ENCODE measurements at places on chromosomes 5 and 9.

DNA sequence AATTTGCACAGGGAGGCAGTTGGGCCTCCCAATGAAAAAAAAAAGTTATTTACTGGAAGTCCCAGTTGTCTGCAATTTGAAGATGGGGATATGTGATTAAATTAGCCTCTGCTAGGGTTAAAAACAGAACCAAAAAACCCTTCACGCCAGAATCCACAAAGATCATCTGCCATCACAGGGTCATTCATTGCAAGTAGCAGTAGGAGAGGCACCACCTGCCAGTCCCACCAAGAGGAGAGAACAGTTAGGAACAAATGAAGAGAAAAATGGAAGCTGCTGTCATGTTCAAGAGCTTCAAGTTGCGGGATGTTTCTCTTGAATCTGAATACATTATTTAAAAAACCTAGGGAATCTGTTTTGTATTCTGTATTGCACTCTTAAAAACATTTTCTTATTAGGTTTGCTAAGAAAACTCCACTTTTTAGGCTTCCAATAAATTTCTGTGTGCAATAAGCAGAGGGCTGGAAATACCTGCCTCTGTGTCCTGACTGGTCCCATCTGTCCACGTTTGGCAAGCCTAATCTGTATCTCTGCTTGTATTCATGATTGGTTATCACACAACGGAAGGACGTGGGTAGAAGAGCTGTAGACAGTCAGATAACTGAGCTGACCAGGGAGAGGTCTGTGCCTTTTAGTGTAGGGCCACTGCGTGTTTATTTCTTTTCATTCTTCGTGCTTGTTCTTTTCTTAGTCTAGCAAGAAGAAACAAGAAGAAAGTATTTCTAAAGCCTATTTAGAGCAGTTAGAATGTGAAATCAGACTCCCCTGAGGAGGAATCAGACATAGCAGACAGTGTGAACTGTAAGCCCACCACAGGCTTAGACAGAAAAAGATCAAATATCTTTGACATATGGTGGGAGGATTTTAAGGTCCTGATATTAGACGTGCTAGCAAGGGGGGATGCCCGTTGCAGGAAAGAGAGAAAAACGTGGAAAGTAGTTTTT lies 630.6 kb upstream of the SEMA6A start:
- H3K4me1 ChIP-seq, result no peaks in the 10 kb centered on the region
- no peak for DNase-seq
- H3K27me3 ChIP-seq, result no peaks in the 10 kb centered on the region

DNA sequence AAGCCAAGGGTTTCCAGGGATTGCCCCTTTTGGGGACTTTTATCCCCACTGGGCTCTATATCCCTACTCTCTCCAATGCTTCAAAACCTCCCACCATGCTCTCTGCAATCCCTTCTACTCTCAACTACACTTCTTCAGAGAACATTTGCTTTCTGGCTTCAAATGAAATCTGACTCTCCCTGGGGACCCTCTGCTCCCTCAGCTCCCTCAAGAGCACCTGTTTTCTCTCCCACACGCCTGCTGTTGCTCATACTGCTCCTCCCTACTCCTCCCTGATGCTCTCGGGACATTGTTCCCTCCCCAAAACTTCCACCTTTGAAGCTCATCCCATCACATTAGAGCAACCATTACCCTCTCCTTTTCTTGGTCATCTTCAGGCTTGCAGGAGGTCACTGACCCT lies 344.9 kb downstream of the CDK5RAP2 start:
- no peaks in the 10 kb centered on the region for H3K36me3 ChIP-seq
- H3K27me3 ChIP-seq, result no peaks in the 10 kb centered on the region
- no peak overlapping the region for H3K27ac ChIP-seq
- no peak for DNase-seq
- no peak overlapping the region for H3K4me3 ChIP-seq

GRCh38 chr9:97980479-97980803 lies 2.7 kb upstream of the ANP32B start:
- H3K36me3 ChIP-seq, result peaks cover 4% of the 10 kb centered on the region
- no peak overlapping the region for H3K27ac ChIP-seq
- no peak overlapping the region for H3K4me3 ChIP-seq

GRCh38 chr9:105647595-105648349 lies 14.5 kb upstream of the TAL2 start:
- H3K36me3 ChIP-seq, result no peaks in the 10 kb centered on the region
- H3K4me3 ChIP-seq, result no peak overlapping the region
- H3K27ac ChIP-seq, result no peak overlapping the region
- DNase-seq, result no peak

DNA sequence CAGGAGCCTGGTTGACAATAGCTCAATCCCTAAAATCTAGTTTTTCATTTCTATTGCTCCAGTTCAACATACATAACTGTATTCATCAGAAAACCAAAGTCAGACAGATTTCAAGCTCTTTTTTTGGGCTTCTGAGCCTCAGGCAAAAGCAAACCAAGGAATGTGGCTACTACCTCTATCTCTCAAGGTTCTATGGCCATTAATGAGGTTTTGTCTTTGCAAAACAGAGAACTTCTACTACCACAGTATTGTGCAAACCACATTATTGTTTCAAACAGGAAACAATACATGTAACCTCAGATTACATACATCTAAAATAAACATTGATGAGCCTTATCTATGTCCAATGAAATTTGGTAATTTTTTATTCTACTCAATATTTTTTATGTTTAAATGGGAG lies 35.5 kb upstream of the FTMT start:
- no peaks in the 10 kb centered on the region for H3K27me3 ChIP-seq
- no peaks in the 10 kb centered on the region for H3K36me3 ChIP-seq
- no peaks in the 10 kb centered on the region for H3K4me1 ChIP-seq
- DNase-seq, result no peak

- no peak for DNase-seq
- H3K36me3 ChIP-seq, result peaks cover 39% of the 10 kb centered on the region
- no peak overlapping the region for H3K27ac ChIP-seq
Observed at GRCh38 chr9:131165523-131165922, 40.1 kb downstream of the NUP214 start.

GRCh38 chr5:57780306-57780960 lies 297.8 kb upstream of the ACTBL2 start:
- no peaks in the 10 kb centered on the region for H3K4me1 ChIP-seq
- H3K4me3 ChIP-seq, result no peak overlapping the region

DNA sequence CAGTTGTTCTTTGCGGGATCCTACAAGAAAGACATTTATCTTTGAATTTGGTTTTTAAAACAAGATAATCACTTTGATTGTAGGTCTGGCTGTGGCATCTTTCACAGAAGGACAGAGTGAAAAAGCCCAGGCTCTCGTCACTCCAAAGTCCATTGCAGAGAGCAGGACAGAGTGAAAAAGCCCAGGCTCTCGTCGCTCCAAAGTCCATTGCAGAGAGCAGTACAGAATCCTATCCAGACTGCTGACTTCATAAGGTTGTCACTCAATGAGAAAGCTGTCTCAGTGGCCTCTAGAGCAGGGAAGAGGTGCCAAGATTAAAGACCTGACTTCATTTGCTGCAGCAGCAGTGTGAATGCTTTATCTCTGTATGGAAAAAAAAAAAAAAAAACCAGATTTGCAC lies 16.3 kb upstream of the GPX8 start:
- no peak overlapping the region for H3K4me3 ChIP-seq
- H3K36me3 ChIP-seq, result peaks cover 2% of the 10 kb centered on the region
- peaks cover 42% of the 10 kb centered on the region for H3K4me1 ChIP-seq
- no peak overlapping the region for H3K27ac ChIP-seq
- DNase-seq, result no peak
- H3K27me3 ChIP-seq, result peaks cover 18% of the 10 kb centered on the region

GRCh38 chr9:74138182-74138581 lies 359.0 kb upstream of the RORB start:
- H3K4me3 ChIP-seq, result no peak overlapping the region
- H3K36me3 ChIP-seq, result no peaks in the 10 kb centered on the region
- H3K4me1 ChIP-seq, result no peaks in the 10 kb centered on the region
- H3K27me3 ChIP-seq, result no peaks in the 10 kb centered on the region
- no peak for DNase-seq

DNA sequence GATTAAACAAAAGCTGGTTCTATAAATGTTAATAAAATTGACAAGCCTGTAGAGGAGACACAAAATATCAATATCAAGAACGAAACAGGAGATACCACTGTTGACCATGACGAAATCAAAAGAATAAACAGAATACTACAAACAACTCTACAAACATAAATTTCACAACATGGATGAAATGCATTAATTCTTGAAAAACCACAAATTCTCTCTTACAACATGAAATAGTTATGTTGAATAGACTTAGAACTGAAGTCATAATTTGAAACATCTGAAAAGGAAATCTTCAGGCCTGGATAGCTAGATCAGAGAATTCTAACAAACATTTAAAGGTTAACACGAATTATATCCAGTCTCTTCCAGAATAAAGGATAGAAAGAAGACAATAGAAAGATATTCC lies 6.9 kb upstream of the SPATA31C1 start:
- no peak overlapping the region for H3K27ac ChIP-seq
- H3K27me3 ChIP-seq, result peaks cover 2% of the 10 kb centered on the region
- no peaks in the 10 kb centered on the region for H3K36me3 ChIP-seq

DNA sequence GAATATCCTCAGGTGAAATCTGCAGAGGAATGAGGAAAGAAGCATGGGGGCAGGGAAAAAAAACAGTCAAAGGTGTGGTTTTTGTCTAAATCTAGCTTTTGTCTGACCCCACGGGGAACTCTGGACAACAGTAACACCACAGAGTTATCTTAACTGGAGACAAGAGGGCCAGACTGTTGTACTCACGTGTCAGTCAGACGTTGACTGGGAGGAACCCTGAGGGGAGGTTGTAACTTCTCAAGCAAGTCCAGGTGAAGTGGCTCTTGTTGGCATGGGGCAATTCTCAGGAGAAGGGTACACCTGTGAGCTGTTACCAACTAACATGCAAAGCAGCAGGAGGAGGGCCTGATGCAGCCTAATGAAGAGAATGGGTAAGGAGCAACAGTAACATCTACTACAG lies 44.1 kb upstream of the SHISAL2B start:
- no peak for DNase-seq
- no peak overlapping the region for H3K4me3 ChIP-seq
- no peak overlapping the region for H3K27ac ChIP-seq
- peaks cover 4% of the 10 kb centered on the region for H3K27me3 ChIP-seq

- no peak for DNase-seq
- H3K27me3 ChIP-seq, result peaks cover 6% of the 10 kb centered on the region
- no peaks in the 10 kb centered on the region for H3K36me3 ChIP-seq
- no peak overlapping the region for H3K4me3 ChIP-seq
- H3K4me1 ChIP-seq, result no peaks in the 10 kb centered on the region
- H3K27ac ChIP-seq, result no peak overlapping the region
Observed at GRCh38 chr5:1436036-1436435, 9.2 kb downstream of the SLC6A3 start.

DNA sequence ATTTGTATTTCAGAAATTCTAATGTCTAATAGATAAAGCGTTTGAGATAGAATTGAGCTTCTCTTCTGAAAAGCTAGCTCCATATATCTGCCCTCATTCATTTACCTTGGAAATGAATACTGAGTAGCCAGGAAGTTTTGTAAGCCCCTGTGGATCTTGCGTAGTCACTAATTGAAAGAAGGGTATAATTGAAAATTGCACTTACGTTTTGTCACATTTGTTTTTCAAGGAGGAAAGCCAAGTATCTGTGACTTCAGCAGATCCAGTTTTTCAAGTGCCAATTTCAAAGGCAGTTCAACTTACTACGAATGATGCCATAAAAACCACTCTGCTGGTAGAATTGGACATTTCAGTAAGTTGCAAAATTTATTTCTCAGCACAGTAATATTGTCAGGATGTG lies 14.0 kb downstream of the MTRR start:
- H3K4me1 ChIP-seq, result peaks cover 26% of the 10 kb centered on the region
- H3K36me3 ChIP-seq, result peaks cover 74% of the 10 kb centered on the region
- no peak for DNase-seq
- no peak overlapping the region for H3K27ac ChIP-seq
- no peak overlapping the region for H3K4me3 ChIP-seq
- H3K27me3 ChIP-seq, result no peaks in the 10 kb centered on the region

GRCh38 chr5:131957721-131958441 lies 12.4 kb upstream of the MEIKIN start:
- no peak overlapping the region for H3K4me3 ChIP-seq
- no peaks in the 10 kb centered on the region for H3K27me3 ChIP-seq
- no peak for DNase-seq
- H3K27ac ChIP-seq, result no peak overlapping the region
- H3K4me1 ChIP-seq, result peaks cover 9% of the 10 kb centered on the region

- H3K4me3 ChIP-seq, result no peak overlapping the region
- H3K4me1 ChIP-seq, result no peaks in the 10 kb centered on the region
- DNase-seq, result no peak
- H3K27ac ChIP-seq, result no peak overlapping the region
- H3K36me3 ChIP-seq, result no peaks in the 10 kb centered on the region
Observed at GRCh38 chr9:108054131-108054630, 564.6 kb upstream of the KLF4 start.

DNA sequence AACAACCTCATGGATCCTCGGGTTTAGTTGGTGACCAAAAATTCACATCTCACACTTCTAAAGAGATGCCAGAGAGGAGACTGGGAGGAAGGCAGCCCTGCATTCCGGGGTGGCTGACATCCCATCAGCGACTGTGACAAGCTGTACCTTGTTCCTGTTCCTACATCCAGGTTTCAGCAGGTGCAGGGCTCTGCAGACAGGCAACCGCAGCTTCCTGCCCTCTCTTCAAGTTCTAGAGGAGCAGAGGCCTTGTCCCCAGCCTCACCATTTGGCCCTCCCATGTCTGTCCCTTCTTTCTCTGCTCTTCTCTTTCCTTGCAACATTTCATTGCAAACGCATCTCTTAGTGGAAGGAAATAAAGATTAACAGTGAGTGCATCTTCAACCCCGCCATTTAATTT lies 454.6 kb downstream of the IRX1 start:
- no peaks in the 10 kb centered on the region for H3K4me1 ChIP-seq
- no peak overlapping the region for H3K4me3 ChIP-seq
- no peak overlapping the region for H3K27ac ChIP-seq
- no peaks in the 10 kb centered on the region for H3K36me3 ChIP-seq

GRCh38 chr5:61866930-61867329 lies 439.1 kb upstream of the KIF2A start:
- no peak for DNase-seq
- H3K27me3 ChIP-seq, result no peaks in the 10 kb centered on the region
- no peak overlapping the region for H3K4me3 ChIP-seq
- no peaks in the 10 kb centered on the region for H3K36me3 ChIP-seq
- H3K4me1 ChIP-seq, result no peaks in the 10 kb centered on the region

DNA sequence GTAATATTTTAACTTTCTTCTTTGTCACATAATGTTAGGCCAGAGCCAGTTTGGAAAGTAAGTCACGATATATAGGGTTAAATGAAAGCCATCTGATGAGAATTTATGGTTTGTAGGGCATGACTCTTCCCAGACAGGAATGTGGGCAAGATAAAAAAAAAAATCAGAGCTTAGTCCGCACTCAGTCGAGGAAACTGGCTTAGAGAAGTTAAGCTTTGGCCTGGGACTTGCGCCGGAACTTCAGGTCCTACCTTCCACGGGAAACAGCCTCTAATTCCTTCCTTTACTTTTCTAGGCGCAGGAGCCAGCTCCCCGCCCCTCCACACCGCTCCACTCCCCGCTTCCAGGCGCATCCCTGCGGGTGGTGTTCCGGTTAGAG lies 475 bp downstream of the DDX31 start:
- H3K36me3 ChIP-seq, result peaks cover 11% of the 10 kb centered on the region
- peak overlapping the region; percentile 68 for H3K27ac ChIP-seq
- H3K4me3 ChIP-seq, result peak overlapping the region; percentile 83
